Naive thymus-derived CD4-positive, alpha-beta T cell (primary cell): ENCODE measurements at places on chromosomes 6 and 20. TPM values are rescaled to one million over a fixed set of nuclear protein-coding genes. Genes with fewer than 3 reads are reported as not detected.

GRCh38 chr6:169847141-169847674, 95.8 kb downstream of the ERMARD start:
- H3K4me1 ChIP-seq, result no peaks in the 10 kb centered on the region
- no peaks in the 10 kb centered on the region for H3K36me3 ChIP-seq
- no peak overlapping the region for H3K27ac ChIP-seq
- no peak for DNase-seq

GRCh38 chr6:140485740-140486449, 1111.4 kb upstream of the CITED2 start:
- H3K4me1 ChIP-seq, result no peaks in the 10 kb centered on the region
- no peaks in the 10 kb centered on the region for H3K27me3 ChIP-seq
- no peak for DNase-seq
- H3K27ac ChIP-seq, result no peak overlapping the region

Gene FUCA2
- total RNA-seq, result 14.9 TPM in 2 replicates

DNA sequence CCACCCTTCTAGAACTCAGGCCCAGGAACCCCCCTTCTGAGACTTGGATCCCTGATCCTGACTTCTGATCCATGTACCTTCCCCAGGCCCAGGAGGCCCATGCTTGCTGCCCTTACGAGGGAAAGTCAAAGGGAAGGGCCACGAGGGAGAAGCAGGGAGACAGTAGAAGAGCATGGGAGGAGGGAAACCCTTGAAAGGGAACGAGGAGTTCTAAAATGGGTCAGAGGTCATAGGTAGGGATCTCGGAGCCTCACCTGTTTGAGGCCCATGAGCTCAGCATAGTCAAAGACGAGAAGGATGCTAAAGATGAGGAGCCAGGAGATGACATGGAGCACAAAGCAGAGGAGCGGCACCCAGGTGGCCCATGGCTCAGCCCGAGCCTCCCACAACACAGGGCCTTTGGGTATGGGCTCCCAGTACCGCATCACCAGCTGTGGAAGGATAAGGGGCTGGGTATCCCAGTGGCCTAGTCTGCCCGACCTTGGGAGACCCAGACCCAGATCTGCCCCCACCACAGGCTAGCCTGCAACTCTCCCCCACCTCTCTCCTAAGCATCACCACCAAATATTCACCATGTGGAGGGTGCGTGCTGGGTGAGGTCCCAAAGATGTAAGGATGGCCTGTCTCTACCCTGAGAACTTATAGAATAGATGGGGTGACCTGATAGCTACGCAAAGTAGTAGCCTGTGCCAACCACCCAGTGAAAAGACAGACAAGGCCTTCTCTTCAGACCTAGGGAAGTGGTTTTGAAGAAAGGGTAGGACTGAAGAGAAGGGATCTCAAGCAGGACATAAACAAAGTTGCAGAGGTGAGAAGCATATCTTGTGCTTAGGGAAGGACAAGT, 1.5 kb downstream of the NRM start:
- no peak for DNase-seq
- H3K27ac ChIP-seq, result peak overlapping the region; percentile 95
- H3K27me3 ChIP-seq, result no peaks in the 10 kb centered on the region
- no peak overlapping the region for H3K4me3 ChIP-seq
- peaks cover 21% of the 10 kb centered on the region for H3K4me1 ChIP-seq
- no peaks in the 10 kb centered on the region for H3K36me3 ChIP-seq

Gene FAM209B
- total RNA-seq, result 1.3 and 1.9 TPM in 2 replicates

DNA sequence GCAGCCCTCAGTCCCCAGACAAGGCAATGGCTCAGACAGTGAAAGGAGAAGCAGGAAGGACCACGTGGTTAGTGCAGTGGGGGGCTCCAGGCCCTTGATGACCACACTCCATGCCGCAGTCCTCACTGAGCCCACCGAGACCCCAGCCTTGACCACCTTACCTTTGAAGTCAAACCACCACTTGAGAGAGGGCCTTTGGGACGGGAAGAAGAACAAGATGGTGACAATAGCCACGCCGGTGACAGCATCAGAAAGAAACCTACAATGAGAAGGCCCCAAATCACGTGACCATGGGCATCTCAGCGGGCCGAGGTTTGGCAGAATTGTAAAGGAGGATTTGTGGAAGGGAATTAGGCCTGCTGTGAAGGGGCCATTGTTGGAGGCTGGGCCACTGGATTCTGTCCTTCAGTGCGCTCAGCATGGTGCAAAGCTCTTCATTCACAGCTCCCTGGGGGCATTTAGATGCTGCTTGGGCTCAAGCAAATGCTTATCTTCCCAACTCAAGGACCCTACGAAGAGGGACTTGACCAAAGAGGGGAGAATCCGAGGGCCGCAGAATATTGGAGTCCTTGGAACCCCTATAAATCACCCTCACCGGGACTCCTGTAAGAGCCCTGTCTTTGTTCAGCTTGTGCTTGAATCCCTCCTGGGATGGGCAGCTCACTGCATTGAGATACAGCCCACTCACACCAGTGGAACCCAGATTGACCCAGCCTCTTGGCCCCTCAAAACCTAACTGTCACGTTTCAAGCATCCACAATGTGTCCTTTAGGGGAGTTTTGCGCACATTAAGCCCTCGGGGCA, 33.2 kb upstream of the OCSTAMP start:
- no peaks in the 10 kb centered on the region for H3K36me3 ChIP-seq
- no peaks in the 10 kb centered on the region for H3K27me3 ChIP-seq
- no peaks in the 10 kb centered on the region for H3K4me1 ChIP-seq
- DNase-seq, result no peak
- H3K27ac ChIP-seq, result no peak overlapping the region
- no peak overlapping the region for H3K4me3 ChIP-seq

Gene GABRR2
- 1.9 TPM for total RNA-seq

GRCh38 chr20:32585586-32586127, 524 bp upstream of the NOL4L start:
- no peaks in the 10 kb centered on the region for H3K27me3 ChIP-seq
- DNase-seq, result no peak
- no peaks in the 10 kb centered on the region for H3K36me3 ChIP-seq

GRCh38 chr6:95186710-95187109, 390.6 kb upstream of the MANEA start:
- DNase-seq, result no peak
- H3K4me1 ChIP-seq, result no peaks in the 10 kb centered on the region
- no peaks in the 10 kb centered on the region for H3K27me3 ChIP-seq
- no peak overlapping the region for H3K27ac ChIP-seq
- H3K4me3 ChIP-seq, result no peak overlapping the region

GRCh38 chr20:18321316-18321715, 33.0 kb downstream of the ZNF133 start:
- no peak overlapping the region for H3K4me3 ChIP-seq
- H3K36me3 ChIP-seq, result peaks cover 7% of the 10 kb centered on the region
- no peak for DNase-seq
- H3K4me1 ChIP-seq, result no peaks in the 10 kb centered on the region
- H3K27me3 ChIP-seq, result no peaks in the 10 kb centered on the region

Gene ANGPT4
- total RNA-seq, result not detected

DNA sequence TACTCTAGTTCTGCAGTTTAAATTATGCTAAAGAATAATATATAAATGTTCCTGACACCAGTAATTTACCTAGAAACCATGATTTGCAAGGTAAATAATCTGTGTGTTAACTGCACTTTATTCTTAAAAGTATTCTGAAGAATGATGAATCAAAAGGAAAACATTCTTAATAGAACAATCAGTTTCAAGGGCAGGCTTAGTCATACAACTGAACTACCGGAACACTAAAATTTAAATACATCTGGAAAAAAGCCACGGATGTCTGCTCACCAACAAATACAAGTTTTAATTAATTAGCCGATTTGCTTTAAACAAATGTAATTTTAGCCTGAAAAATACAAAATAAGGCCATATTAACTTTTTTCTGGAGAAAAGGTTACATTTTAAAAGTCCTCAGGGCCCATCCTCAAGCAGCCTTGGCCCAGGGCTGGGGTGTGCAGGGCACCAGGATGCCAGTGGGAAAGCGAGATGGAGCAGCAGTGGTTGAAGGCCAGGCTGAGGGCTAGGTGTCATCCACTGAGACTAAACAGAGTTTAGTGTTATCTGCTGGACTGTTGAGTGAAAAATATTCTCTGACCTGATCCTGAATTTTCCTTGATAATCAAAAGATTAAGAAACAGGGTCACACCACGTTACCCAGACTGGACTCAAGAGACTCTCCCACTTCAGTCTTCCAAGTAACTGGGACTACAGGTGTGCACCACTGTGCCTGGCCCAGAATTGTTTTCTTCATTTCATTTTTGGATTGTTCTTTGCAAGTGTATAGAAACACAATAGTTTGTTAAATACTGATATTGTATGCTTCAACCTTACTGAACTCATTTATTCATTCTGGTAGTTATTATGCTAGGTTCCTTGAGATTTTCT, 88.2 kb upstream of the DST start:
- no peak overlapping the region for H3K4me3 ChIP-seq
- H3K27ac ChIP-seq, result no peak overlapping the region
- no peaks in the 10 kb centered on the region for H3K36me3 ChIP-seq
- no peaks in the 10 kb centered on the region for H3K4me1 ChIP-seq
- no peaks in the 10 kb centered on the region for H3K27me3 ChIP-seq
- no peak for DNase-seq

DNA sequence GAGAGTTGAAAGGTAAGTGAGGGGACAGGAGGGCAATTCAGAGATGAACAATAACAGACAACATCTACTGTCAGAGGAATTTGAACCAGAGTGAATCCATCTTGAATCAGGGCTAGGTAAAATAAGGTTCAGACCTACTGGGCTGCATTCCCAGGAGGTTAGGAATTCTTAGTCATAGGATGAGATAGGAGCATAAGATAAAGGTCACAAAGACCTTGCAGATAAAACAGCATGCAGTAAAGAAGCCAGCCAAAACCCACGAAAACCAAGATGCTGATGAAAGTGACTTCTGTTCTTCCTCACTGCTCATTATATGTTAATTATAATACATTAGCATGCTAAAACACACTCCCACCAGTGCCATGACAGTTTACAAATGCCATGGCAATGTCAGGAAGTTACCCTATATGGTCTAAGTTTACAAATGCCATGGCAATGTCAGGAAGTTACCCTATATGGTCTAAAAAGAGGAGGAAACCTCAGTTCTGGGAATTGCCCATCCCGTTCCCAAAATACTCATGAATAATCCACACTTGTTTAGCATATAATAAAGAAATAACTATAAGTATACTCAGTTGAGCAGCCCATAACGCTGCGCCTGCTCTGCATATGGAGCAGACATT, 248.5 kb downstream of the HAO1 start:
- H3K27me3 ChIP-seq, result no peaks in the 10 kb centered on the region
- no peaks in the 10 kb centered on the region for H3K4me1 ChIP-seq

DNA sequence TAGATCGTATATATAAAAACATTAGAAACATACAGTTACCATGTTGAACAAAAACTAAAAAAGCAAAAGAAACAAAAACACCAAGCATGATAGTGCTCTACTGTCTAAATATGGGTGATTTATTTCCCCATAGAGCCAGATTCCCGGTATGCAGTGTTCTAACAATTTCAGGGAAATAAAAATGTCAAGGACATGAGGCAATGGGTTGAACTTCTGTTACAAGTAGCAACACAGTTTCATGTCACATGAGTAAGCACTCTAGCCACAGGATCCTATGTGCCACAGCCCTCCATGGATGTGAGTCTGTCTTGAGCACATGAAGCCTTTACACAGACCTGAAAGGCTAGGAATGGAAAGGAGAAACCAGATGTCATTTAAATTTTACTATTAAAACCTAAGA, 96.0 kb downstream of the MAP3K5 start:
- H3K4me1 ChIP-seq, result no peaks in the 10 kb centered on the region
- H3K27me3 ChIP-seq, result no peaks in the 10 kb centered on the region
- DNase-seq, result no peak
- no peaks in the 10 kb centered on the region for H3K36me3 ChIP-seq

Gene GSTA3
- not detected for total RNA-seq

DNA sequence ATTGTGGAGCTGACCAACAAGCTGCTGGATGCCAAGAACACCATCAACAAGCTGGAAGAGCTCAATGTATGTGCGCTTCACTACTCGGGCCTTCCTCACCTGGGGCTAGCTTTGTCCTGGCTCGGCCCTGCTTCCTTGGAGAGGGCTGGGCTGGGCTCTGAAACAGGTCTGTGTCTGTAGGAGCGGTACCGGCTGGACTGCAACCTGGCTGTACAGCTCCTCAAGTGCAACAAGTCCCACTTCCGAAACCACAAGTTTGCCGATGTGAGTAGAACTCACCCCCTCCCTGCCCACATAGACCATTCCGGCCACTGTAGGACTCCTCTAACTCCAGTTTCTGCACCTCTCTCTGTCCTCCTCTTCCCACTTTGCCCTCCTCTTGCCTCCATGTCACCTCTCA, 6.7 kb downstream of the LRRC73 start:
- H3K27me3 ChIP-seq, result peaks cover 4% of the 10 kb centered on the region
- DNase-seq, result no peak
- H3K4me3 ChIP-seq, result no peak overlapping the region
- H3K27ac ChIP-seq, result no peak overlapping the region

DNA sequence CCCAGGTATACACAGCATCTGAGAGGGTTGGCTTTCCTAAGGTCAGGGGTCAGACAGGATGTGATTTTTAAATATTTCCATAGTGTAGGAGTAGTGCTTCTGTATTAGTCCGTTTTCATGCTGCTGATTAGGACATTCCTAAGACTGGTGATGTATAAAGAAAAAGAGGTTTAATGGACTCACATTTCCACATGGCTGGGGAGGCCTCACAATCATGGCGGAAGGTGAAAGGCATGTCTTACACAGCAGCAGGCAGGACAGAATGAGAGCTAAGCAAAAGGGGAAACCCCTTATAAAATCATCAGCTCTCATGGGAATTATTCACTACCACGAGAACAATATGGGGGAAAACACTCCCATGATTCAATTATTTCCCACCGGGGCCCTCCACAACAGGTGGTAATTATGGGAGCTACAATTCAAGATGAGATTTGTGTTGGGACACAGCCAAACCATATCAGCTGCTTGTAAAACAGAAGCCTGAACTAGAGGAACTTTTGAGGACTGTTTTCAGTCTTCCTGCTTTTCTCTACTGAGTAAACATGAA, 91.0 kb upstream of the MEI4 start:
- DNase-seq, result no peak
- H3K36me3 ChIP-seq, result no peaks in the 10 kb centered on the region
- H3K4me1 ChIP-seq, result no peaks in the 10 kb centered on the region
- no peak overlapping the region for H3K4me3 ChIP-seq
- no peaks in the 10 kb centered on the region for H3K27me3 ChIP-seq

DNA sequence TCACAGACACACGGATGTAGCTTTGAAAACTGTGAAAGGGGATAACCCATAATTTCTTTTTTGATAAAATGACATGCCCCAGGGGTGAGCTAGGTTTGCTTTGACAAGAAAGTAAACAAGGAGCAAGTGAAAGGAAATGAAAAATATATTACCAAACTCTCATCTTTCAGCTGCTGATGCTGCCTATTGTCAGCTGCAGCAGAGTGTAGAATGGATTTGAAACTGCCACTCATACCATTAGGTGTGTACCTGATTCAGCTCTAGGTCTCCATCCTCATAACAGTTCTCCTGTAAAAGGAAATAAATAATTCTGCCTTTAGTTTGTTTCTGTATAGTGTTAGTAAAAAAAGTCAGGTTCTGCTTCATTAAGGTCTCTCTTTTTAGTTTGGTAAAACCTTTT, 415.1 kb upstream of the MARCKS start:
- DNase-seq, result no peak
- H3K27me3 ChIP-seq, result no peaks in the 10 kb centered on the region
- H3K4me3 ChIP-seq, result no peak overlapping the region
- H3K36me3 ChIP-seq, result no peaks in the 10 kb centered on the region
- no peaks in the 10 kb centered on the region for H3K4me1 ChIP-seq
- no peak overlapping the region for H3K27ac ChIP-seq

Gene FOXP4
- 3.1 TPM for total RNA-seq

GRCh38 chr6:70955441-70956190, 1.2 kb downstream of the B3GAT2 start:
- no peaks in the 10 kb centered on the region for H3K27me3 ChIP-seq
- H3K4me1 ChIP-seq, result peaks cover 7% of the 10 kb centered on the region
- H3K4me3 ChIP-seq, result peak overlapping the region; percentile 62
- no peaks in the 10 kb centered on the region for H3K36me3 ChIP-seq
- DNase-seq, result peak; percentile 65
